Breast epithelium (tissue), 4 donors: ENCODE measurements at places on chromosomes 5 and 9. TPM values are rescaled to one million over a fixed set of nuclear protein-coding genes. Genes with fewer than 3 reads are reported as not detected.

GRCh38 chr9:93071464-93071863 lies 13.0 kb downstream of the SUSD3 start:
- H3K4me1 ChIP-seq = peaks cover 4% of the 10 kb centered on the region
- no peaks in the 10 kb centered on the region for H3K36me3 ChIP-seq
- H3K4me3 ChIP-seq = no peak overlapping the region
- no peaks in the 10 kb centered on the region for H3K27me3 ChIP-seq

DNA sequence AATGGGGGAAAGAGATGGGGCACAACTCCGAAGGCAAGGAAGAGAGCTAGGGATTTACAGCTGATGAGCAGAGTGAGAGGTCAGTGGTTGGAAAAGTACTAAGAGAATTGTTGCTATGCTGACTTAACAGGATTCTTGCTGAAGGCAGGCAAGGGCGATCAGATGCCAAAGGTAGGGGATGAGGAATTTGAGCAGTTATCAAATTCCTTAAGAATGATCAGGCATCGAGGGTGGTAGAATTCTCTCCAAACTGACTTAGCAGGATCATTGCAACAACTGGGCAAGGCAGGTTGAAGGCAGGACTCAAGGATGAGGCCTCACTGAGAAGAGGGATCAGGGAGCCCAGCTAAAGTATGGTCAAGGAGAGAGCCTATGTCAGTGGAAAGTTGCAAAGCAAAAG lies 171.0 kb downstream of the HSD17B3 start:
- no peaks in the 10 kb centered on the region for H3K4me1 ChIP-seq
- no peaks in the 10 kb centered on the region for H3K27me3 ChIP-seq
- DNase-seq = no peak
- no peaks in the 10 kb centered on the region for H3K36me3 ChIP-seq

DNA sequence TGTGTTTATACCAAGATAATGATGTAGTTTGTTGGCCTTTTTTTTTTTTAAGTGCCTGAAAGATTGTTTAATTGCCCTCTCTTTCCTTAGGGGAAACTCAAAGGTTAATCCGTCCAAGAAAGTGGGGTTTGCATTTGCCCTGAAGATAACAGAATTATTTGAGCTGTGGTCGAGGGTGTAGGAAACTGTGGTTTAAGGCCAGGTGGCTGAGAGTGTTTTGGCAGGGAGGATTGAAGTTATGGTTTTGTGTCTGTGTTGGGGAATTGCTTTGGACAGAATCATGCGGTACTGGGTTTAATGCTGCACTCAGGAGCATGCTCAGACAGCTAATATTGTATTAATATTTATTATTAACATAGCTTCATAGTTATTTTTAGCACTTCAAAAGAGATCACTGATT lies 509.8 kb downstream of the EBF1 start:
- no peaks in the 10 kb centered on the region for H3K4me1 ChIP-seq
- H3K4me3 ChIP-seq = no peak overlapping the region
- no peak for DNase-seq
- no peaks in the 10 kb centered on the region for H3K36me3 ChIP-seq
- peak overlapping the region; percentile 13 for H3K27ac ChIP-seq

Gene PCDHGC5
- total RNA-seq = 2.1 TPM

Gene N4BP3
- total RNA-seq = 4.9 TPM

Gene LCN9
- not detected for total RNA-seq

GRCh38 chr9:21661626-21662025 lies 140.8 kb upstream of the MTAP start:
- H3K4me3 ChIP-seq = no peak overlapping the region
- no peaks in the 10 kb centered on the region for H3K36me3 ChIP-seq
- no peak overlapping the region for H3K27ac ChIP-seq
- no peaks in the 10 kb centered on the region for H3K27me3 ChIP-seq

- H3K27me3 ChIP-seq = no peaks in the 10 kb centered on the region
- H3K4me3 ChIP-seq = peak overlapping the region; percentile 73
- H3K36me3 ChIP-seq = no peaks in the 10 kb centered on the region
- no peaks in the 10 kb centered on the region for H3K4me1 ChIP-seq
These were observed 621 bp downstream of the AK6 start for GRCh38 chr5:69368458-69369339.

DNA sequence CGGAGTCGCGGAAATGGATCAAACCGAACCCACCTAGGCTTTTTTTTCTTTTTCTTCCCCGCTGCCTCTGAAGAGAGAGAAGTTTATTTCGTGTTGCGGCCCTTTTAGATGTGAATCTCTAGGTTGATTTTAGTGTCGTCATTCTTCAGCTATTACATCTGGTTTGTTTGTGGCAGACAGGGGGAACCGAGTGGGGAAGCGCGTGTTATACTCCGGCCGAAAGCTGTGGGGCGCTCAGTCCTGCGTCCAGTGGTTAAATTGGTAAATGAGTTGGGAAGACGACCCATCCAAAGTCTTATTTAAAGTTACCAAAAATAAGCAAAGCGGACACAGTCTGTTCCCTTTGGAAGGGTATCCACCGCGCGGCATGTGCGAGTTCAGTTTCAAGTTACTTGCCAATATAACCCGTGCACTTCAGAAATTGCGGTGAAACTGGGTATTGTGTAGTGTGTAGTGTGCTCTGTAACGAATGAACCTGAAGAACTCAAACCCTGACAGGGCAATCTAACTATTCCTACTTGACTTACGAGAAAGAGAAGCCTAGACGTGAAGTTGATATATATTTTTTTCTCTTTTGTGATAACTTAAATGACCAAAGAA lies 1.3 kb downstream of the MAN2A1 start:
- peak overlapping the region; percentile 95 for H3K27ac ChIP-seq
- peak overlapping the region; percentile 84 for H3K4me3 ChIP-seq
- H3K36me3 ChIP-seq = no peaks in the 10 kb centered on the region
- DNase-seq = peak; percentile 73

Gene CDKN2B-AS1
- total RNA-seq = 1.3 TPM

GRCh38 chr9:130453487-130453886 lies 8.7 kb downstream of the ASS1 start:
- H3K27me3 ChIP-seq = no peaks in the 10 kb centered on the region
- no peak overlapping the region for H3K4me3 ChIP-seq
- peak; percentile 27 for DNase-seq
- H3K27ac ChIP-seq = no peak overlapping the region
- H3K36me3 ChIP-seq = no peaks in the 10 kb centered on the region

Gene ZBTB34
- 9.2 TPM for total RNA-seq

DNA sequence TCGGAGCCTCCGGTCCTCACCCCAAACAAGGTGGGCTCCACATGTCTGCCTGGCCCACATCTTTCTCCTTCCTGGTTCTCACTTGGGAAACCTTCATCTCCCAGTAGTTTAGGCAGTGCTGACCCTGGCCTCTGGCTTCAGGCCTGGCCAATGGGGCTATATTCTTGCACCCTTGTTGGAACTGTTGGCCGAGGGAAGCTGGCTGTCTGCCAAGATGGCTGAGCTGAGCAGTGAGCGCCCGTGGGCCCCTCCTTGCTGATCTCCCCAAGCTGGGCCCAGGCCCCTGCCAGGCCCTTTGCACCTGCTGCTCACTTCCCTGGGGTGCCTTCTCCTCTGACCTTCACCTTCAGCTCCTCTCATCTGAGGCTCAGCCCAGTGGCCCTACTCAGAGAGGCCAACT lies 31.3 kb downstream of the TSPAN17 start:
- no peaks in the 10 kb centered on the region for H3K4me1 ChIP-seq
- DNase-seq = no peak
- H3K4me3 ChIP-seq = no peak overlapping the region
- no peaks in the 10 kb centered on the region for H3K36me3 ChIP-seq

- H3K4me3 ChIP-seq = no peak overlapping the region
- H3K4me1 ChIP-seq = no peaks in the 10 kb centered on the region
- H3K27me3 ChIP-seq = no peaks in the 10 kb centered on the region
- H3K36me3 ChIP-seq = no peaks in the 10 kb centered on the region
- no peak for DNase-seq
- H3K27ac ChIP-seq = no peak overlapping the region
These were observed 146.4 kb upstream of the SMIM23 start for GRCh38 chr5:171639205-171639621.

GRCh38 chr9:3397766-3398165 lies 128.0 kb downstream of the RFX3 start:
- H3K4me1 ChIP-seq = no peaks in the 10 kb centered on the region
- no peak for DNase-seq
- no peaks in the 10 kb centered on the region for H3K36me3 ChIP-seq

GRCh38 chr5:120207129-120207528 lies 257.0 kb upstream of the PRR16 start:
- no peak overlapping the region for H3K4me3 ChIP-seq
- H3K27me3 ChIP-seq = no peaks in the 10 kb centered on the region
- no peak overlapping the region for H3K27ac ChIP-seq
- DNase-seq = no peak
- no peaks in the 10 kb centered on the region for H3K4me1 ChIP-seq

Gene SLC6A3
- under 0.01 TPM for total RNA-seq

Gene CCDC183
- 0.64 TPM for total RNA-seq
